ENCODE measurements at places on chromosomes 4 and X.

DNA sequence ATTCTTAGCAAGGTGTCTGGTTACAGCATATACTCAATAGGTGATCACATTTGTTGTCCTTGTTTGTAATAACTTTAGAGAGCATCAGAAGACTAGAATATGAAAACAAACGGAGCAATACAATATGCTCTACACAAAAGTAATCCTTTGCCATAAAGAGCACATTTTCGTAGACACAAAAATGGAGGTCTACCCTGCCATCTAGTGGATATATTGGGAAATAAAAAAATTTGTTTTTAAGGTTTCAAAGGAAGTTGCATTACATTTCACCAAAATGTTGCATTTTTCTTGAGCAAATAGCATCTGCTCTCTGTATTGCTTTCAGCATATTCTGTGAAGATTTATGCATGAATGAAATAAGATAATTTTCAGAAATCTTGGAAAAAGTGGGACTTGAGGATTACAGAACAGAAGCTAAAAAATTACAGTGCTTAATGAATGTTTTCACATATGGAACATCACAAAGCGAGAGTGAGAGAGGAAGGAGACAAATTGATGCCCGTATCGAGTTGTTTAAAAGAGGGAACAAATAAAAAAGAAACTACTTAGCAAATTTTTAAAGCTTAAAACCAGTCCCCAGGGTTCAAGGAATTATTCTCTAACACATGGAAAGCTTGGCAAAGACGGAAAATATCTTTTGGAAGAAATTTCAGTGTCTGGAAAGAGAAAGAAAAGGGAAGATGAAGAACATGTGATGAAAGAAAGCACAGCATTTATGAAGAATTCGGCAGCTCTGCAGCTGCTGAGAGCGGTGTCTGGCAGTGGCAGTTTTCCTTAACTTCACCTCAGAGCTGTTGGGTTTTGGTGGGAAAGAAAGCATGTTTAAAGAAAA lies 390.1 kb downstream of the ANKRD50 start:
- DNase-seq, result no peak

DNA sequence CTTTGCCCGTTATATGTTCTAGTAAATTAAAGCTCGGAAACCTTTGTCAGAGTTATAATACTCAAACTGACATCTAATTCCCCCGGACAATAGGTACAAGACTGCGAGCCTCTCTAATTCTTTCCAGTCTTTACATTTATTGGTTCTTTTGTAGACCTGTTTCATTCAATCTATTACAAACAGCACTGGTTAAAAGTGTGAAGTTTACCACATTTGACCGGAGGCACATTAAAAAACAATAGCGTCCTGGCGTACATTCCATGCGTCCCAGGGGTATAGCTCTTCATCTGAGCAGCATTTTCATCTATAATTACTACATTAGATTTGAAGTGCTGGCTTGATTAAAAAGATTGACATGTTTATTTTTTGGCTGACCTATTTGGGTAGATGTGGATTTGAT lies 49.9 kb upstream of the TENM3 start:
- DNase-seq, result no peak

- no peak for DNase-seq
Measured at GRCh38 chr4:151991884-151992167, 231.0 kb upstream of the GATB start.

- no peak for DNase-seq
Measured at GRCh38 chr4:118765399-118765798, 70.5 kb downstream of the SEC24D start.

DNA sequence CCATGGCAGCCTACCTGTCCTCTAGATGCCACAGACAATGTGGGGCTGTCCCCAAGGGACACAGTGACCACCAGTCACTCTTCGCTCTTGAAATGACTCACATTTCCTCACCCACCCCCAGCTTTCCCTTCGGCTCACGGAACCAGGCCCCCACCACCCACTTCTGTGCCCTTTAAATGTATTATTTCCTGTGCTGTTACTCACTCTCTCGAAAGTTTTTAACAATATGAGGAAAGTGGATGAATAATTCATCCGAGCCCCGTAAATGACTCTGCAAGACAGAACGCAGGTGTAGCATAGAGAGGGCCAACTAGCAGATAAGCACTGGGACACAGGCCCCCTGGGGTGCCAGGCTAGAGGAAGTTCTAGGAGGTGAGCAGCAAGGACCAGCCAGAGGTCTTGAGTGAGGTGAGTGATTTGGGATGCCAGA lies 179.5 kb upstream of the TBL1X start:
- DNase-seq, result no peak

GRCh38 chr4:112213091-112213490 lies 18.5 kb upstream of the AP1AR start:
- no peak for DNase-seq

DNA sequence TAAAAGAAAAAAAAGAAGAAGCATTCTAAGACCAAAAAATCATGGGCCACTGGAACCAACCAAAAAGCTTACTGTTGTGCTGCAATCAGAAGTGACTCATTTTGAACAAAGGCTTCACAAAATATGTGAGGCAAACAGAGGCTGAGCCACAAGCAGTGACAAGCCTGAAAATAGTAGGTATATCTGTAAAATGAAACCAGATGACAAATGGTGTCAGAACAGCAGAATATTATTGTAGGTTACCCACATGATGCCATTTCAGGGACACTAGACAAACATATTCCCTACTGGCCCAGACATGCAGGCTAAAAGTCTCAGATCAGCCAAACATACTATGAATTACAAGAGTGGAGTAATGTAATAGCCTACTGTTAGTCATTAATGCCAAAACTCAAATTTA lies 1301.8 kb upstream of the DIAPH2 start:
- no peak for DNase-seq

DNA sequence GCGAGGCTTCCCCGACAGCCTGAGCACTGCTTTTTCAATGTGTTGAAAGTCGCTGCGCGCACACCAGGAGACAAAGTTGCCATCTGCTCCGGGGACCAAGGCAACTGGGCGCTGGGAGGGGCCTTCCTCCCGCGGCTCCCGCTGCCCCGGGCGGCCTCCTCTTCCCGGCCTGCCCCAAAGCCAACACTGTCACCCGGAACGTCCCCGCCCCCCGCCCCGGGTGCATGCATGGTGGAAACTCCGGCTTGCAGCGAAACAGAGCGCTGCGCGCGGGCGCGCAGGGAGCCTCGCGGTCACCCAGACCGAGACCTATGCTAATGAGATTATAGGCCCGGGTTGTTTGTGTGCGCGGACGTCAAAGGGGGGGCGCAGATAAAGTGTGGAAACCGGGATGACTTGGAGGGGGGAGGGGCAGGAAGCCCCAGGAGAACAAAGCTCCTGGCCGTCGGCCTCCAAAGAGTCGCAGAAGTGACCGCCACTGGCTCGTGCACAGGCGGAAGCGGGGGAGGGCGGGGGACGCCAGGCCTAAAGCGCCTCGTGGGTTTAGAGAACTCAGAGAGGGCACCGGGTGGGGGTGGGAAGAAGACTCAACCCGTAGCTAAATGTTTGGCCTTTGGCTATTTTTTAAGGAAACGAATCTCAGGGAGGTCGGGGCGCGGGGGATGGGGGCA lies 88.8 kb downstream of the BCOR start:
- no peak for DNase-seq

GRCh38 chr4:173457893-173458292 lies 59.0 kb upstream of the SCRG1 start:
- DNase-seq, result no peak

DNA sequence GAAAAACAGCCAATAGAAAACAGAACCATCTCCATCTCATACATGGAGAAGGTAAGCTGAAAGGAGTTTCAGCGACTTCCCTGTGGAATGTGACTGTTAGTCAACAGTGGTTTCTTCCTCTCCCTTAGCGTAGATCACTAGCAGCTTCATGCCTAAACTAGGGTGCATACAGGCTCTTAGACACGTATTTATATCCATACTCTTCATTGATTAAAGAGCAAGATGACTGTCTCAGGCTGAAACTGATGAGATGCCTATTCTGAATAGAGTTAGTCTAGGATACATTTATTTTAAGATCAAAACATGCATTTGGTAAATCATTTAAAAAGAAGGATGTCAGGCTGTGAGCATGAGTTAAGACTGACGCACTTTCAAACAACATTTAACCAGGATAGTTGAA lies 423.3 kb downstream of the ARHGAP24 start:
- DNase-seq, result no peak

GRCh38 chrX:134671294-134671693 lies 13.0 kb upstream of the PLAC1 start:
- DNase-seq, result no peak

DNA sequence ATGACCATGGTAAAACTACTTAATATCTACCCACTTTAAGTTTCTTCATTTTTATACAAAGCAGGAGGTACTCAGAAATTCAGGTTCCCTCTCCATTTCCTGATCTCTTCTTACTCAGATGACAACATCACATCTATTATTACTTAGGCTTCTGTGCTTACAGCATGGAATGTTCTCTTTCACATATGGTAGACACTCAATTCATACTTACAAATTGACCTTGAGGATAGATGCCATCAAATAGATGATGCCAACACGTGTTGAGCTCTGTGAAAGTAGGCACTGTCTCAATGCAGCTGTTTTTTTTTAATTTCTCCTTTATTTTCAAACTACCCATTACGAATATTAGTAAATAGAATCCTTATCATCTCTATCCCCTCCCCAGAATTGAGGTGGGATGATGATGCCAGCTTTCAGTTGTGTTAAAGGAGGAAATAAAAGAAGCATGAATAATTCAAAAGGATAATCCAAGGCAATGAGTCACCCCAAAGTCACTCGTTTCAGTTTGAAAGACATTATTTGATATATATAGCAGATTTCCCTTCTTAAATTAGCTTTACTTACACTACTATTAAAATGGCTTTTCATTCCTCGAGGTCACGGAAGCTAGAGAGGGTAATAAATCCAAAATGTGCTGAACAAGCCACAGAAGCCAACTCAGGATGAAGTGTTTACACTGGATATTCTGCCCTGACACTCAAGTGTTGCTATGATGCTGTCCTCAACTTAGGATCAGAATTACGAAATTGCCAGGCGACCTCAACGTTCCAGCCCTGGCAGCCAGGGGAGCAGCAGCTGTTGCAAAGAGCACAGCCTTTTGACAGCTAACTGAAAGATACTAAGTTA lies 124.2 kb upstream of the EOLA2 start:
- no peak for DNase-seq

Measured in HuH-7.5 (cell line).